ENCODE measurements at places on chromosomes 3 and 15.

DNA sequence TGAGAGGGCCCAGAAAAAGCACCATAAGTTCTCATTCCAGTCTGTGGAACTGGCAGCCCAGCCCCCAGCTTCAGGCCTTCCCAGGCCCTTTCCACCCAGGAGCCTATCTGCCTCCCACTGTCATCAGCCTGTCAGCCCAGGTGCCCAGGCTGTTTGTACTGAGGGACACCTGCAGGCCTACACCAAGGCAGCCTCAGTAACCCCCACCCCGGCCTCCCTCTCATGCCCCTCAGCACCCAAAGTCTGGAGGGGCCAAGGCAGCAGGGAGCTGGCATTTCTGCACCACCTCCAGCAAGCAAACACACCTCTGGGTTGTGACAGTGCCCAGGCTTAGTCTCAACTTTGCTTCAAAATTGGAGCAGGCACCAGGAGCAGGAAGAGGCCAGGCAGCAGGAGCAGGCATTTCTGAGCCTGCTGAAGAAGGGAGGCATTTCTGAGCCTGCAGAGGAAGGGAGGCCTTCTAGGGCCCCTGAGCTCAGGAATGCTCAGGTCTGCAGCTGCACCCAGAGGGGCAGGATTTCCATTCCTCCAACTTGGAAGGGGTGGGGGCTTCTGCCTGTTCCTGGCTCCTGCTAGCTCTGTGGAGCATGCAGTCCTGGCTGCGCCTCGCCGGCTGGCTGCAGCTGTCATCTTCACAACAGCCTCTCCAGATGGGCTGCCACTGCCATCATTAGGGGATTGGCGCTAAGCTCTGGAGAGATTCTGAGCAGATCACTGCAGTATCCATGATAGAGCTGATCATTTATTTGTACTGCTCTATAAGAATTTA is 396.1 kb downstream of the UNC13C start:
- no peak for DNase-seq

DNA sequence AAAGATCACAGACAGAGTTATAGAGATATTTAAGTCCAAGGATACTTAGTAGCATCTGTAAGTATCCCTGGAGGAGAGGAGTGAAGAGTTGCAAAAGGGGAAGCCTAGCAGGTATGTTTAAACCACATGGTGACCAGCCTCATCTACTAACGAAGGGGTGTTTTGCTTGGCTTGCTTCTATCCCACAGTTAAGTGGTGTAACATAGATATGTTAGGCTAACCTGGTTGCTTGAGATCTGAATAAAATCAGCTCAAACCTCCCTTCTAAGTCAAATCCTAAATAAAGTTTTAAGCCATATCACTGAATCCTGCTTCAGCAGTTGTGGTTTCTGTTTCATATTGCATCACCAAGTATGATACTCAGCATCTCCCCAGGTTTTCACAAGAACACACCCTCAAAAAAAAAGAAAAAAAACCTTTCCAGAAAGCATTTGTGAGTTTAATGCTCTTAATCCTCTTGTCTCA is 880.2 kb downstream of the ROBO1 start:
- no peak for DNase-seq

GRCh38 chr15:66027268-66027805 is 158.0 kb downstream of the RAB11A start:
- no peak for DNase-seq

DNA sequence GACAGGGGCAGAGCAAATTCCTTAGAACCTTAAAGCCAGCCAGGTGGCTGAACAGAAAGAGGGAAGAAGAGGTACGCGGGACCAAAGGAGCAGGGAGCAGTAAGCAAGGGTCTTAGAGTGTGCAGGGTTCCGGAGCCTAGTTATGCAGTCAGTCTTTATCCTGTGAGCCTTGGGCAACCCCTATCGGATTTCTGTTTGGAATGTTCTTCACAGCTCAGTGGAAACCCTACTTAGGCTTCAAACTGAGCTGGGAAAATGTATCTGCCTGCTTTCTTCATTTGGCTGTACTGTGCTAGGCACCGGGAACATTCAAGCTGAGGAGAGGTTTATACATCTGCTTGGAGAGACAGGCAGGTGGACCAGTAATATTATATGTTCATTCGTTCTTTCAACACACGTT is 37.1 kb downstream of the PSMD6 start:
- DNase-seq, result no peak

DNA sequence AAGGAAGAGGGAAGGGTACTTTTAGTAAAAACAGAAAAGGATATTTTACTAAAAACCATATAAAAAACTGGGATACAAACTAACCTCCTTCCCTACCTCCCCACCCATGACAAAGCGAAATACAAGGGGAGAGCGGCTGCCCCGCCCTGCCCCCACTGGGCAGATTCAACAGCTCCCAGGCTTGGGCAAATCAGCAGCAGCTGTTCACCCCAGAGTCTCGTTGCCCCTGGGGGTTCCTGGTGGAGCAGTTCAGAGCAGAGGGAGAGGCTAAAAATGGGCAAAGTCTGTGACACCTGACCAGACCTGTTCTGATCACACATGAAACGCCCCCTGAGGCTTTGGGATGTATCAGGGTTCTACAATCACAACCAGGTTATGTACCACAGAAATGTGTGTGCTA is 2.5 kb upstream of the ETFA start:
- no peak for DNase-seq

DNA sequence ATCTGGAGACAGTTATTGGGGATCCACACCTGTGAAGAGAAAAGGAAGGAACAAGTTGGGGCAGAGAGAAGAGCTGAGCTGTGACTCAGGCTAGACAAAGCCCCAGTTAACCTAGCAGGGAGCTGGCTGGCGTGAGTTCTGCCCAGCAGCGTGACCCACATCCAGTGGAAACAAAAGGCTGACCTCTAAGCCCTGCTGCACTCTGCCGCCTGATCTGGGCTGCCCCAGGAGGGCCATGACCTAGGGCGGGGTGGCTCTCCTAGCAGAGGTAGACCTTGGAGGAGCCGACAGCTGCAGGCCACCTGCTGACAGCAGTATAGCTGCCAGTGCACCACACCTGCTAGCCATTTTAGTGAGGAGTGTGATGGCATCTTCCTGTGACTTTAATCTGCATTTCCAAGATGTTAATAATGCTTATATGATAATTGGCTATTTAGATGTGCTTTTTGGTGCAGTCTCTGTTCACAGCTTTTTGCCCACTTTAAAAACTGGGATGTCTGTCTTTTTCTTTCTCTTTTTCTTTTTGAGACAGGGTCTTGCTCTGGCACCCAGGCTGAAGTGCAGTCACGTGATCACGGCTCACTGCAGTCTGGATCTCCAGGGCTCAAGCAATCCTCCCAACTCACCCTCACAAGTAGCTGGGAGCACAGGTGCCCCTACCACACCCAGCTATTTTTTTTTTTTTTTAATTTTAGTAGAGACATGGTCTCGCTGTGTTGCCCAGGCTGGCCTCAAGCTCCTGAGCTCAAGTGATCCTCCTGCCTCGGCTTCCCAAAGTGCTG is 78.1 kb downstream of the LSM3 start:
- no peak for DNase-seq

DNA sequence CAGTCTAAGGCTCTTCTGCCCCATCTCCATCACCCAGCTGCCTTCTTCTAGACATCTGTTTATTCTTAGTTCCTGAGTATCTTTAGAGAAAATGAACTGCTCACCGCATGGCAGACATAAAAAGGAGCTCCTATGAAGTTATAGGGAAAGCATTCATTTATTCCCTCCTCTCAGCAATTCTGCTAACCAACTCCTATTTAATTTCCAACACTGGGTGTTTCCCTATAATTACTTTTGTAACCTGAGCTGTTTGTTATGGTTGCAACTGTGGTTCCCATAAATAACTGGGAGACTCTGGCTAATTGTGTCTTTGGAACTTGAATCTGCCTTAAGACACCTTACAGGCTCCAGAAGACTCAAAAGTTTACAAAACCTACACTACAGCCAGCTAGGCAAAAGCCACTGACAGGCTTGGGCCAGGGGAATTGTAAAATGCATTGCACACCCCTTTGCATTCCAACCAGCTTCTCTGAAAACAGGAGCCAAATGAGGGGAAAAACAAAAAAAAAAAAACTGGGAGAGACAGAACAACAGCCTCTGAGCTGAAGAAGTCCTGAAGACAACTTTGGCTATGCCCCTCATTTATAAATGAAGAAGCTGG is 231.5 kb upstream of the FEZF2 start:
- DNase-seq, result no peak

GRCh38 chr3:81261996-81262395 is 499.4 kb downstream of the GBE1 start:
- no peak for DNase-seq

DNA sequence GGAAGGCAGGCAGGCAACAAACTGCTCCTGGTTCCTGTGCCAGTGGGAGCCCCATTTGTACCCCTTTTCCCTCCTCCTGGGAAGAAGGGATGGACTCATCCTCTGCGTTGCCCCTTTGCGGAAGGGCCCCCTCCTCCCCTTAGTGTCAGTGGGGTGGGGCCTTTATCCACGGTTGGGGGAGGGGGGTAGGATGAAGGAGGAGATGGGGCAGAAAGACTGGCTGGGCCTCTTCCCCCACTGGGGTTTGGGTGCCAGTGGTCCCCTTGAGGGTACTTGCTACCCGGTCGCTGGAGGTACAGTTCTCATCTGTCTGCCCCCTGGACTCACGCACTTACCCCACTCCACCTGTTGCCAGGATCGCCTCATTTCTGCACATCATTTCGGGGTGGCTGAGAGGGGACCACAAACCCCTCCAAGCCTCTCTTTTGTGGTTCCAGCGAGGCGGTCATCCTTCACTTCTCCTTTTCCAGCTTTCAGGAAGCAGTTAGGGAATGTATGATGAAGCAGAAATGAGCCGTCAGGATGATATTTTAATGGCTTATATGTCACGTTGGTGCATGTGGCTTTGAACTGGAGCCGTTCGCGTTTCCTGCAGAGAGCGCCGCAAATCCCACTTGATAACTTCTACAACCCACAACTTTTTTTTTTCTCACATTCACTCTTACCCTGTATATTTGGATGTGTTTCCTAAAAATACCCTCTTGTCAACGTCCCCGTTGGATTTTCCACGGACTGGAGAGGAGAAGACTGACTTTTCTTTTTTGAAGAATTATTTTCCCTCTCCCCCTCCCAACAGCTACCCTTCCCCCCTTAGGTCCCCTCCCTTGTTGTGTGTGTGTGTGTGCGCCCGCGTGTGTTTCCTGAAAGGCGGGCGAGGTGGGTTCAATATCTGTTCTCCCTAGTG is at the start of gene ZIC4:
Gene ZIC4, minus strand, starts transcription at position 516 of the 904 bp plus-strand sequence. CDS start 3,746 bp downstream, outside the sequence.
- DNase-seq, result no peak

DNA sequence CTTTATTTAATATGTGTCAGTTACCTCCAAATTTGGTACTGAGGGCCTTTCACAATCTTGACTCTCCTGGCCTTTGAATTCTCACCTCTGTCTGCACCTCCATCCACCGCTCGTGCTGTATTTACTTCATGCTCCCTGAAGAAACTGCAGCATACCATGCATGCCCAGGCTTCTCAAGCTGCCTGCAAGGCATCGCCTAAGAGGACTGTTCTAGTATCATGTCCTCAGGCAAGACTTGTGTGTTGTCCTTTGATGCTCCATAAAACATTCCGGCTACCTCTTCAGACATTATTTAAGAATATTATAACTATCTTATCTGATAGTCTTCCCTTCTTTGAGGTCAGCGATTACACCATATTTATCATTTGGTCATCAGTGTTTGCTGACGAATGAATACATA is 682.5 kb downstream of the NR2F2 start:
- no peak for DNase-seq

DNA sequence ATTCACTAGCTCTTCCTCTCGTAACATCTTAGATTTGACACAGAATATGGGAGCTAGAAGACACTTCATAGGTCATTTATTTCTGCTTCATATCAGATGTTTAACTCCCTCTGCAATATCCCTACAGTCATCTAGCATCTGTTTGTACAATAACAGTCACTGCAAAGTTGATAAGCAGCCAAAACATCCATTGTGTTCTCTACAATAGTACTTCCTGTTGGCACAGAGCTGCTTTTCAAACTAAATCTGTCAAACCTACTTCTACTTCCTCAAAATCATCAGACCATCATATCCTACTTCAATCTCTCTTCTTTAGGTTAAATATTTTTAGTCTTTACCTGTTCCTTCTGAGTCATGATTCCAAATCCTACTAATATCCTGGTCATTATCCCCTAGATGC is 233.2 kb downstream of the FGF12 start:
- DNase-seq, result no peak

- no peak for DNase-seq
Observed at GRCh38 chr3:51538115-51538458, 432 bp upstream of the RAD54L2 start.

- no peak for DNase-seq
Observed at GRCh38 chr3:143529018-143529478, 319.2 kb downstream of the SLC9A9 start.

- no peak for DNase-seq
Observed at GRCh38 chr3:25438791-25439555, 10.9 kb downstream of the RARB start.

DNA sequence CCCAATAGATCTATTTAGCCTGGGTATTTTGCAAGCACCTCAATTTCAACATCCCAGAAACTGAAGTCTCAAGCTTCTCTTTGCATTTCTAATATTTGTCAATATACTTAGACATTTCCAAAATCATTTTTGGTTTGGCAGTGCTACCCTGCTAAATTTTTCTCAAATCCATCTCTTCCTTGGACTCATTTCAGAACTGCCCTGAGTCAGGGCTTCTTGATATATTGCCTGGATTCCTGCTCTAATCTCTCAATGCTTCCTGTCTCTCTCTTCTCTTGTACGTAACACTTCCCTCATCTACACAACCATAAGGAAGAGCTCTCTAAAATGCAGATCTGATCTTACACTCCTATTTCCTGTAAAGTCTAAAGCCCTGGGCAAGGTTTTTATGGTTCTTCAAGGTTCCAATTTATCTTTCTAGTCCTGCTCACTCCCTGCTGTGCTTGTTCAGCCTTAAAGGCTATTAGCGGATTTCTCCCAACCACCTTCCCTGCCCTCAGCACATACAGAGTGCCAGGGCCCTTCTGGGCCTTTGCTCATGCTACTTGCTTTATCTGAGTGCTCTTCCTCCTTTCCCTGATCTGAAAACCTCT is 53.0 kb upstream of the MME start:
- no peak for DNase-seq

DNA sequence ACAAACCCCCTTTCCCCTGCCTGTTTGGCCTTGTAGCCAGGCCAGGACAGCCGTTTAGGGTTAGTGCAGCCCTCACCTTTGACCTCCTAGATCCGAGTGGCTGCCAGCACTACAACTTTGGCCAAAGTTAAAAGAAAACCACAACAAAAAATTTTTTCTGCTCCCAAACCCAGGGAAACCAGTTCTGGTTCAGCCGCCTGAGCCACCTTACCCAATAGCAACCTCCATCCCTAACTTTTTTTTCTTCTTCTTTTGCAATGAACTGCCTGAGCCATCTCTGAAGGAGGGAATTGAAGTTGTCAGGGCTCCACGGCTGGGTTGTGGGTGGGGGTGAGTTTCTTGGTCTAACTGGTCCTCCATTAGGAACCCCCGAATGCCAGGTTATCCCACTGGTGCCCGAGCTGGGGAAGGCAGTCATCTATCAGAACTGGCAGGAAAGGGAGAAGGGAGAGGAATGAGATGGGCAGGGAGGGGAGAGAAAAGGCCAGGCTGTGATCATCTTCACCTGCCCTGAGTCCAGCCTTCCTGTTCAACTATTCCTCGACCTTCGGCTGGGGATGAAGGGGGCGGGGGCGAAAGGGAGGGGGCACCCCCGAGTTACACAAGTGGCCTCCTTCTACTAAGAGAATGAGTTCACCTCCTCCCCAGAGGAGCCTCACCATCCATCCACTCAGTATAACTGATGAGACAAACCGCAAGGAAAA is 6.2 kb upstream of the NR2F2 start:
- no peak for DNase-seq

- no peak for DNase-seq
Observed at GRCh38 chr15:101063212-101063611, 144.1 kb downstream of the LRRK1 start.

All from stimulated activated CD8-positive, alpha-beta memory T cell treated with anti-CD3 and anti-CD28 coated beads, Interleukin-12 subunit alpha, Interleukin-12 subunit beta, amount 100 ng/mL, for 4 hours (primary cell).